ENCODE measurements at places on chromosomes 5 and 9.

- no peak for DNase-seq
Measured at GRCh38 chr9:34653151-34654072, 1.4 kb downstream of the IL11RA start.

- DNase-seq: no peak
Measured at GRCh38 chr5:10800852-10801251, 39.8 kb upstream of the DAP start.

DNA sequence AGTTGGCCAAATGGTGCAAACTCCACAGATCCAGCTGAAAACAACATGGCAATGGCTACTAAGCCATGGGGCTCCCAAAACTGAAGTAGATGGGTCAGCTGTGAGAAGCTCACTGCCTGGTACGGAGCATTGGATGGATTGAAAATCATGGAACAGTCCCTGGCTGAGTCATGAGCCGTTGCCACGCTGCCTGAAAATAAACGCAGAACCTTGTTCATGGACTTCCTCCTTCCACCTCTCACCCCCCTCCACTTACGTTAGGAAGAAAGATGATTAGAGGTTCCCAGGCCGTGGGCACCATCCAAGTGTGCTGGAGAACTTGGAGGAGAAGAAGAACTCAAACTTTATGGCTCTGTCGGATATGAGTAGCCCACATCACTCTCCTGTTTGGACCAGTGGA lies 6.8 kb upstream of the DIPK1B start:
- no peak for DNase-seq

GRCh38 chr5:154190595-154191304 lies at the start of gene GALNT10:
GALNT10 (plus strand) TSS chr5:154190733; CDS start chr5:154190867, 134 bp downstream.
- no peak for DNase-seq

All from omental fat pad (tissue), 4 donors.